ENCODE measurements at places on chromosomes 6 and 20.

DNA sequence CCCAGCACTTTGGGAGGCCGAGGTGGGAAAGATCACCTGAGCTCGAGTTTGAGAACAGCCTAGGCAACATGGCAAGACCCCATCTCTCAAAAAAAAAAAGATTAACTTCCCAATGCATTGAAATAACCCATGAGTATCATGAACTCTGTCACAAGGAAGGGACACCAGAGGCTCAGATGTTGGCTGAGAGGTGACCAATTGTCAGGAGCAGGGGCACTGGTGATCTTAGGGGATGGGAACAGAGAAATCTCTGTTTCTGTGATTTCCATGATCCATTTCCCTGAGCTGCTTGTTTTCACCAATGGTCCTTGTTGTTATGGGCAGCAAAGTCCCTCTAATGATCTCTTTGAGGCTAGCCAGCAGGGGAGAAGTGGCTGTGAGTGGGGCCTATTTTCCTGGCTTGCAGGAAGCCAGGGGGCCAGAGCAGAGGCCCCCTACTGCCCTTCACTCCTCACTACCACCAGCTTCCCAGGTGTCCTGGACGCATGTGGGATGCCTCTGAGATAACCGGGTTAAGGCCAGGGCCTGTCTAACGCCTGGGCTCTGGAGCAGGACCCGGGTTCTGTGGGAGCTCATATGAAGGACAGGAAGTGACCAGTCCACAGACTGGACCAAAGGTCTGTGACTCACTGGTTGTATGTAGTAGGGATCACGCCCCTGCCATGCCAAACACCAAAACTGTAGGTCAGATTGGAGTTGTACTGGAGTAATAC lies 54.4 kb downstream of the PCNA start:
- DNase-seq = peak; percentile 39

- DNase-seq = no peak
Measured at GRCh38 chr20:51400051-51400926, 142.2 kb downstream of the NFATC2 start.

DNA sequence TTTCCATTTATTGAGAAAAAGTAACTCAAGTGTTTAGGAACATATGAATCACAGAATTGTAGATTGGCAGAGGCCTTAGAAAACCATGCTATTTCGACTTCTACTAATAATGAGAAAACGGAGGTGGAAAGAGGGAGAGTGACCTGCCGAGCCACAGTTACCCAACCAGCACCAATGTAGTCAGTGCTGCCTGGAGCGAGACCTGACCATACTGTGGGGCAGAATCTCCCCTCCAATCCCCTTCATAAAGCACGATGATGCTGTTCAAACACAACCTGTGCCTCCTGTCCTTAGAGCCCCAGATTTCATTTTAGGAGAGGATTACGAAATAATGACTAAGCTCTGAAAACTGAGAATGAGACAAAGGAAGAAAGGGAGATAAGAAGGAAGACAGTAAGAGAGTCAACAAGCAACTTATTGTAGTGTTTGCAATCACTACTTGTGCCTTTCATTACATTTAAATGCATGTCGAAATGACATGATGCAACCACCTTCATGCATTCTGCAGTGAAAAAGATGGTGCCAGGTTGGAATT lies 70.6 kb downstream of the ATXN1 start:
- no peak for DNase-seq

GRCh38 chr6:74997646-74998045 lies 208.2 kb downstream of the COL12A1 start:
- DNase-seq = no peak
